ENCODE measurements at places on chromosomes 4 and X. TPM values are rescaled to one million over a fixed set of nuclear protein-coding genes. Genes with fewer than 3 reads are reported as not detected.
A peak's percentile ranks its signal among the peaks of the same experiment; 100 is the strongest.

- no peaks in the 10 kb centered on the region for H3K36me3 ChIP-seq
- H3K27me3 ChIP-seq, result no peaks in the 10 kb centered on the region
- DNase-seq, result no peak
- peak overlapping the region; percentile 66 for H3K27ac ChIP-seq
- H3K4me3 ChIP-seq, result no peak overlapping the region
Measured at GRCh38 chrX:21905313-21905712, 35.2 kb upstream of the SMS start.

DNA sequence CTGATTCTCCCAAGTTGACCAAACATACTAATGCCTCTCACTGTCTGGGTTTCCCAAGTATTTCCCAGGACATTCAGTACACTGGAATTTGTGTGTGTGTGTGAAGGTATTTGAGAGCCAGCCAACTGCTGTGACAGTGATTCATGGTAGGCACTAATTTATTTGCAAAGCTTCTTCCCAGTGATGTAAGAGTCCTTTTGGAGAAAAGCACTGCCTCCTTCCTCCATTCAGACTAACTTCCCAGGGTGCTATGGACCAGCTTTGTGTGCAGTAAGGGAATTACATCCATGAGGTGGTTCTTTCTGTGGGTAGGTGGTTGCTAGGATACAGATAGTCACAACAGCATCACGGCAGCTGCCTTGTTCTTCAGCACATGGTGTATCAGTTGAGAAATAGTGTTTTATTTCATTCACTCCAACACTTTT lies 8.7 kb downstream of the EGF start:
- H3K27me3 ChIP-seq, result no peaks in the 10 kb centered on the region
- H3K4me3 ChIP-seq, result no peak overlapping the region
- H3K27ac ChIP-seq, result peak overlapping the region; percentile 68

DNA sequence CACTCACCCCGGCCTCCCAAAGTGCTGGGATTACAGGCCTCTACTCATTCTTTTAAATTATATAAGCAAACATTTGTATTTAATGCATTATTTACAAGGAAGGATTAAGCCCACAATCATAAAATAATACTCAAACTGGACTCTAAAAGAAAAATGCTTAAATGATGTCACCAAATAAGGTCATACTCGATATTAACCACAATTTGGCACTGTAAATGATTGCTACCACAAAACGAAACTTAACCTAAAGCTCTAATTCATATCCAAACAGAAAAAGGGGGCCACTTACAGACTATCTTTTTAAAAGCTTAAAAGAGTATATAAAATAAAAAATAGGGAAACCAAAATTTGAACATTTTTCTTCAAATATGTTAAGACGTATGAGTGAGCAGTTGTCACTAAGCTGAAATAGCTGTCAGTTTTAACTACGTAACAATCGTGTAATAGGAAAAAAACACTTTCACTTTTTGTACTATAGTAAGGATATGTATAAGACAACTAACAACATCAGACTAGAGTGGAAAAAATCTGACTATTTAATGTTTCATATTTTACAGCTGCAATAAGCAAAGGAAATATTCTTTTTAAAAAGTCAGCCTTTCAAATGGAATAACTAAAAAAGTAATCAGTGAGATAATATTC lies 108.2 kb upstream of the GPR34 start:
- no peak overlapping the region for H3K27ac ChIP-seq
- H3K4me1 ChIP-seq, result no peaks in the 10 kb centered on the region
- no peak for DNase-seq
- no peak overlapping the region for H3K4me3 ChIP-seq
- no peaks in the 10 kb centered on the region for H3K27me3 ChIP-seq

DNA sequence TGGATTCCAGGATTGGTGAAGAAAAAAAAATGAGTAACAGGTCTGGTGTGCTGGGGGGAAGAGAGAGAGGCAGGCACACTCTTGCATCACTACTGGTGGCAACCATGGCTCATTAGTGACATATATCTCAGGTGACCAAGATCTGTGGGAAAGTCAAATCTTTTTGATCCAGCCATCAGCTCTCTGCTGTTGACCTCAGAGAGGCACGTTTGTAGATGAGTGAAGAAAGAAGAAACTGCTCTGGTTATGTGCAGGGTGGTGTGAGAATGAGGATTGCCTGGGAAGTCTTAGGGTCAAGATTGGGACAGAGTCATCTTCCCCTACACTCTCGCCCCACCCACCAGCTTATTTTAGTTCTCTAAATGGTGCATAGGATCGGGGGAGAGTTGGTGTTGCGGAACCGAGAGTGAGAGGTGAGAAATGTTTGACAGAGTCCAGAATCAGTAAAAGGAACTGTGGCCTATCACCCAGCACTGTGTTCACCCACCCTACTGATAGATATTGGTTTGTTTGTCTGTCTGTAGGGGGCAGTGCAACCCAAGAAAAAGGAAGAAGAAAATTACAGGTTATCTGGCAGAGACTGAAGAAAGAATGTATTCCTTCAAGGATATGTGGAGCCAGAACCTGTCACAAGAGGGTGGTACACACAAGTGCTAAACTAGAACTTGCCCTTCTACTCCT lies 21.9 kb downstream of the ARMCX6 start:
- no peaks in the 10 kb centered on the region for H3K36me3 ChIP-seq
- peaks cover 2% of the 10 kb centered on the region for H3K4me1 ChIP-seq
- no peak overlapping the region for H3K27ac ChIP-seq
- no peaks in the 10 kb centered on the region for H3K27me3 ChIP-seq
- no peak for DNase-seq
- no peak overlapping the region for H3K4me3 ChIP-seq

DNA sequence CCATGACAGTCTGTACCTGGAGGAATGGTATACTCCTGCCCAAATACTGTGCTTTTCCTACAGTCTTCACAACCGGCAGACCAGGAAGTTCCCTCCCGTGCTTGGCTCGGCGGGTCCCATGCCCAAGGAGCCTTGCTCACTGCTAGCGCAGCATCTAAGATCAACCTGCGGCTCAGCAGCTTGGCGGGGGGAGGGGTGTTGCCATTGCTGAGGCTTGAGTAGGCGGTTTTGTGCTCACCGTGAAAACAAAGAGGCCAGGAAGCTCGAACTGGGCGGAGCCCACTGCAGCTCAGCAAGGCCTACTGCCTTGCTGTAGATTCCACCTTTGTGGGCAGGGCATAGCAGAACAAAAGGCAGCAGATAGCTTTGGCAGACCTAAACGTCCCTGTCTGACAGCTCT lies 152.7 kb downstream of the TEX11 start:
- peaks cover 8% of the 10 kb centered on the region for H3K27me3 ChIP-seq
- no peak for DNase-seq
- H3K4me3 ChIP-seq, result no peak overlapping the region
- no peaks in the 10 kb centered on the region for H3K36me3 ChIP-seq
- H3K4me1 ChIP-seq, result no peaks in the 10 kb centered on the region

Gene TEX13D
- total RNA-seq, result not detected
